Activated CD8-positive, alpha-beta T cell treated with anti-CD3 and anti-CD28 coated beads for 36 hours (primary cell): ENCODE measurements at places on chromosomes 3 and 15.

- DNase-seq, result no peak
Measured at GRCh38 chr3:54426381-54426780, 304.0 kb downstream of the CACNA2D3 start.

DNA sequence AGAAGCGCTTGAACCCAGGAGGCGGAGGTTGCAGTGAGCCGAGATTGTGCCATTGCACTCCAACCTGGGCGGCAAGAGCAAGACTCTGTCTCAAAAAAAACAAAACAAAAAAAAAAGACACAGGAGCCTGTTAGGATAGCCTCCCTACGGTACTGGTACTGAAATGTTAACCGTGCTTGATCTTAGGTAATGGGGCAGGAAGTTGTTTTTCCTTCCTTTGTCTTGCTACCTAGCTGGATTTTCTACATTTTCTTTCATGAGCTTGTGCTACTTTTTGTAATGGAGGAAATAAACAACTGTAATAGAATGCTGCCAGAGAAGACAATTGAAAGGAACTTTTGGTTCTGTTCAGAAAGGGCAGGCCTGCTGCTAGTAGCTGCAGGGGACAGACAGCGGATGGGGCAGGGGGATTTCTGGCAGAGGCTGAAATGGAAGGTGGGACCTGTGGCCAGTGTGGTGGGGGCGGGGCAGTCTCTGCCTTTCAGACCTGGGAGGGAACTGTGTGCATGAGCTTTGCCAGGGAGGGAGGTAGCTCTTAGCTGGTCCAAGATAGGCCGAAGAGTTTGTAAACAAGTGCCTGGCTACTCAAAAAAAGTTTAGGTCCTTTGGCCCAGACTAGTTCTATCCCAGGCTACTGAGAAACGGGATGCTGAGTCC lies 49.0 kb upstream of the SEMA4B start:
- DNase-seq, result no peak

GRCh38 chr15:40807888-40808461 lies 702 bp upstream of the DNAJC17 start:
- no peak for DNase-seq

DNA sequence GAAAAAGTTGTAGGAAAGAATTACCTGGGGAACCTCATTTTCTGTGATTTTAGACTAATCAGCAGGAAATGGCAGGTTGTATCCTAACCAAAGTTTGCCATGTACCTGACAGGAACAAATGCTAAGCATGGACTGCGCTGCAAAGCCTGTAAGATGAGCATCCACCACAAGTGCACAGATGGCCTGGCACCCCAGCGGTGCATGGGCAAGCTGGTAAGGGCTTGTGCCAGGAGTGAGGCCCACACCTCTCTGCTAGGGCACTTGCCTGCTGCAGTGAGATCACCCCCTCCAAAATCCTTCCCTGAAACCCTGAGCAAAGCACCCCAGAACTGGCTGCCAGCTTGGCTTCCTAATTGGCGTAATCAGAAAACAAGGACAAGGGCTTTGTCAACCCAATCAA lies 102.6 kb downstream of the STAC start:
- no peak for DNase-seq

DNA sequence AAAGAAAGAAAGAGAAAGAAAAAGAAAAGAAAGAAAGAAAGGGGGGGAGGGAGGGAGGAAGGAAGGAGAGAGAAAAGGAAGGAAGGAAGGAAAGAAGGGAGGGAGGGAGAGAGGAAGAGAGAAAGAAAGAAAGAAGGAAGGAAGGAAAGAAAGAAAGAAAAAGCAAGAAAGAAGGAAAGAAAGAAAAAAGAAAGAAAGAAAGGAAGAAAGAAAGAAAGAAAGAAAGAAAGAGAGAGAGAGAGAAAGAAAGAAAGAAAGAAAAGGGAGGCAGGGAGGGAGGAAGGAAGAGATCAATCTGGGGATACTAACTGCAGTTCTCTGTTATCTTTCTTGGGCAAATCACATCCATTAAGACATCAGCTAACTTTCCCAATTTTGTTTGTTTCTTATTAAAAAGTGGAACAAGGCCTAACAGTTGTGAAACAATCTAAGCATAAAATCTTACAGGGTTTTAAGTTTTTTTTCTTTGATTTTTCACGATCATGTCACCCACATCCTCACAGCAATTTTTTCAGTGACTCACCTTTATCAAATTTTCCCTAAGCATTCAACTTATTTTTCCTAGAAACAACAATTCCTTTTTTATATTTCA lies 36.8 kb downstream of the TBC1D2B start:
- no peak for DNase-seq

GRCh38 chr3:151210676-151211381 lies 7.8 kb upstream of the GPR171 start:
- no peak for DNase-seq

- no peak for DNase-seq
Measured at GRCh38 chr15:36422631-36423030, 156.8 kb upstream of the CDIN1 start.

GRCh38 chr15:52331490-52332240 lies 36.1 kb upstream of the MYO5C start:
- peak; percentile 75 for DNase-seq

DNA sequence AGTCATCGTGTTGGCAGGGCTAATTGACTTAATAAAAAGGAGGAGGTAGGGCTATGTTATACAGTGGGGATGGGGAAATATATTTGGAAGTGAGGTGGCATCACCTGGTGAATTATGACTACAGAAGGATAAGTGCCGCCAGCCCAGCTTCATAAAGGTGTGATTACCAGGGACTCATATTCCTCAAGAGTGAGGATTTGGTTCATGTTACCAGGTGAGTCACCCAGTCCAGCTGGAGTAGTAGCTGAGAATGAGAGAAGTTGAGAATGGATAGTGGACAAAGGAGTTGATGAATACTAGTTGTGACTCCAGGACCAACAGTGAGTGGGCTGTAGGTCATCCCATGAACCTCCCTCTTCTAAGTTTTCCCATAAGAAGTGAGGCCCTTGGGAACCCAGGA lies 143.0 kb upstream of the GALNT15 start:
- no peak for DNase-seq

GRCh38 chr3:52095990-52096775 lies 39.8 kb upstream of the DUSP7 start:
- no peak for DNase-seq

DNA sequence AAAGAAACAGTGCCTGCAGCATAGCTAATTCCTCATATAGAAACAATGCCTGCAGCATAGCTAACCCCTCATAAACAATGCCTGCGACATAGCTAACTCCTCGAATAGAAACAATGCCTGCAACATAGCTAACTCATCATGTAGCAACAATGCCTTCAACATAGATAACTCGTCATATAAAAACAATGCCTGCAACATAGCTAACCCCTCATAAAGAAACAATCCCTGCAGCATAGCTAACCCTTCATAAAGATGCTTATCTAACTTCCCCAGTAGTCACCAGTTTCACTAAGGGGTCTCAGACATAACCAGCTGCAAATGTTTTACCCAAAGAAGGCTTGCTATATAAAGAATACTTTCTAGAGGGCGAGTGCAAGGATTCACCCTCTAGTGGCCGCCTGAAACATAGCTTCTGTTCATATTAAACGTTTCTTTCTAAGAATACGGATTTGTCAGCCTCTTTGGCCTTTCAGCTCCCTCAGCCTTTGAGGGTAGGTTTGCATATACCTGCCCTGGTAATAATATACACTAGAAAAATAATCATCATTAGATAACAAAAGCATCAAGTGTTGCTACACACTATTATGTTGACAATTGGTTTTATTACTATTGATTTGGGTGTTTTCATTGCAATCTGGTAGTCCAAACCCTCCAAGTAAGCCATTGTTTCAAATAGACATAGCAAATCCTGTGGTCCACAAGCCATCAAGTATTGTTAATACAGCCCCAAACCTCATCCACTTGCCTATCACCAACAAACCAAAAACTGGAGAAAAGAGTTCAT lies 44.4 kb upstream of the FAN1 start:
- DNase-seq, result peak; percentile 10

DNA sequence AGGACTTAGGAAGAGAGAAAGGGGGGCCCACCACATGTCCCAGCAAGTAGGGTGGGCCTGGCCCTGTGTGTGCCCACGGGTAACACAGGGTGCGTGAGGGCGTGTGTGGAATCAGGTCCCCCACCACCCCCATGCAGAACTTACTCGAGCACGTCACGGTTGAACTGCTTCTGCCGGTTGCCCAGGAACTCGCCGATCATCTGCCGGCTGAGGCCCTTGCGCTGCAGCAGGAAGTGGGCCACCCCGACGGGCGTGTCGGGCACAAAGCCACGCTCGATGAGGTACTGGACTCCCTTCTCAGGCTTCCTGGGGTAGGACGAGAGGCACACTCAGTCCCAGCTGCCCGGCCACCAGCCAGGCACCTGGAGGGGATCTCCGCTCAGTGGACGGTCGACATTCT lies 83.1 kb upstream of the RPL32 start:
- DNase-seq, result no peak

DNA sequence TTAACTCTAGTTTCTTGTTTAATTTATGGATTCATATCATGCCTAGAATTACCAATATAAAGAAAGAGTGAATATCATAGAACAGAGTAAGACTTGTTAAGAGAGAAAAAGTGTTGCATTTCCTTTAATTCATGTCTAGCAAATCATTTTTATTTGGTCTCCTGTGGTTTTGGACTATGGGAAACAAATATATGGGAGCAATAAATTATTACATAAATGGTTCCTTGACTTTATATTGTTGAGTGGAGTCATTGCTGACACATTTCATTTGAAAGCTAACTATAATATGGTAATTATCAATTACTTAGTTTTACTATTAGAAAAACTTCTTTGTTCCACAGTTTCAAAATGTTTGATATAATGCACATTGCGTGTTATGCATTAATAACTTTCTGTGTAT lies 144.7 kb upstream of the CGNL1 start:
- DNase-seq, result no peak

GRCh38 chr3:139112230-139112558 lies 67.5 kb upstream of the PRR23C start:
- DNase-seq, result no peak

DNA sequence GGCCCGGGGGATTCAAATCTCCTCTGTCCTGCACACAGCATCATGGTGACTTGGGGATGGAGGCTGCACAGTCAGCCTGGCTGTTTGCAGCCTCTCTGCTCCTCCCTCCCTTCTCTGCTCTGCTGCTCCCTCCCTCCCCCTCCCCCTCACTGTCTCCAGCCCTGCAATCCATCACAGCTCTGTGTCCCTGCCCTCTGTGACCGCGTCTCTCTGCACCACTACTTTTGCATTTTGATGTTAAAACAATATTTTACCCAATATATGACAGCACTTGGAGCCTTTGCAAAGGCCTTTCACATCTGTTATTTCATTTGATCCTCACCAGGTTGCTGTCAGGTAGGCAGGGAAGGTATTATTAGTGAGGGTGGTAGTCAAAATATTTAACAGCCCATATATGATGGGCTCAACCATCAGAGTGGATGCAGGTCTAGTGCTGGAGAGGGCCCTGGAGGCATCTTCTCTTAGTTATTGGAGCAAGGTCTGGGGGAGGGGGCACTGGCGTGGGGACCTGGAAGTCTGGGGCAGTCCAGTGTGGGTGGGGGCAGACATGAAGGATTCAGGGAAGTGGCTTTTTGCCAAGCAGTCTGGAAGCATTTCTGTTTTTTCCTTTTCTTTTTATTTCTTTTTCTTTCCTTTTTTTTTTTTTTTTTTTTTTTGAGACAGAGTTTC lies 16.3 kb upstream of the VPS8 start:
- no peak for DNase-seq

GRCh38 chr3:134346744-134347143 lies 27.5 kb downstream of the AMOTL2 start:
- no peak for DNase-seq

- DNase-seq, result peak; percentile 86
Measured at GRCh38 chr3:152471814-152472671, 203.3 kb downstream of the MBNL1 start.

DNA sequence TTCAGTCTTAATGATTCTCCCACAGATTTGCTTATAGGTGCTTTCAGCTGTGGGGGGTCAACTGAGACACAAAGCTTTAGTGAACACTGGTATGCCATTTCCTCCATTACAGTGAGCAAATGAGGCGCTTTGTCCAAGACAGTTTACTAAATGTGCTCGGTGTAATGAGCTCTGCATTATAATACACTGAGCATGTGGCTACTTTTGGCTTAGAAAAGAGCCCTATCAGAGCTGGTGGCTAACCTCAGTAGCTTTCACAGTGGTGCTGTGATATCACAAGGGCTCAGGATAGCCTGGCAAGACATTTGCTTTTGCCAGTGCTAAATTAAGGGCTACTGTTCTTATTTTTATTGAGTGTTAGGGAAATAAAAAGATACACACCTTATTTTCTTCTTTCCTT lies 749.7 kb upstream of the ARPP21 start:
- DNase-seq, result no peak

DNA sequence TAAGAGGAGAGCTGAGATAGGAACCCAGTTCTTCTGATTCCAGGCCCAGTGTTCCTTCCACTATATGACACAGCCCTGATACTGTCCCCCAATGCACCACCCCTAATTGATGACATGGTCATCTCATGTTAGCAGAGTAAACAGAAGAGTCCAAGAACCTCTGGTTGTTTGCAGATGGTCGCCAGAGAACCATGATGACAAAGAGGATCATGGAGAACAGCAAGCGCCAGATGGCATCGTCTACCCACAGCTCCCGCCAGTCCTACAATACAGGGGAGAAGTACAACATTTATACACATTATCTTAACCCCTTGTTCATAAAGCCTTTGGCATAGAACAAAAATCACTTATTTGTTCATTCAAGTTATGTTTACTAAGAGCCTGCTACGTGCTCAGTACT lies 18.5 kb upstream of the VPS39 start:
- no peak for DNase-seq

DNA sequence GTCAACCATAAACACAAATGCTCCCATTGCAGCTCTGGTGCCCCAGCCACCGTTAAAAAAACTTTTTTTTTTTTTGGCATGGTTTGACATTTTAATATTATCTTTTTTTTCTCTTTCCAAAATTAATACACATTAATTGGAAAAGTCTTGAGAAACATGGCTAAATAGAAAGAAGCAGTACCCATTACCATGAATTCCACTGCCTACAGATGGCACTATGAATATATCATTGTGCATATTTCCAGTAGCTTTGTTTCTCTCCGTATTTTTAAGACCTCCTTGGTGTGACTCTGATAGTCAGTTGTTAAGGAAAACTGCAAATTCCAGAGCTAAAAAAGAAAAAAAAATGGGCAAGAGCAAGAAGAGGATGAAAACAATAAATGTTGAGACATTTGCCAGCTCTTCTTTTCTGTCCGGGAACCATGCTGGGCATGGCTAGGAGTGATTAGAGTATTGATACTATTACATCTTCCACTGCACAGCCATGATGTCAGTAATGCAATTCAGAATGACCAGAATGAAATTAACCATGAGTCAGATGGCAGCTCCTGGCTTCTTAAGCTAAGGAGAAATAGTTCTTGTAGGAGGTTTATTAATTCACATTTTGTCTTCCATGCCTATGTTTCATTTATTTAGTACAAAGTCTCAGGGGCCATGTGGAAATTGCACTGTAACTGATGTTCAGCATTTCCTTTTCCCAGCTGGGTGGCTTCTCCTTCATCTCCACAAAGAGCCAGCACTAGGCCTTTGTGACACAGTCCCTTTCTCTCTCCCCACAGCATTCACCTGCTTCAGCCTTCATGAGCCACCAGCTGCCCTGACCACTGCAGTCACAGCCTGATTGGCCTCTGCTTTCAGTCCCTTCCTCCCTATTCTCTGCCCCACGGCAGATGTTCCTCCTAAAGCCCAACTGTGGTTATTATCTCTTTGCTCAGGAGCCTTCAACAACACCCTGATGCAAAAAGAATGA lies 31.8 kb downstream of the SLC7A14 start:
- DNase-seq, result no peak

GRCh38 chr3:134711284-134711683 lies 60.5 kb upstream of the KY start:
- DNase-seq, result no peak

- no peak for DNase-seq
Measured at GRCh38 chr3:6216135-6217026, 644.5 kb upstream of the GRM7 start.
